Osteoblast (primary cell): ENCODE measurements at places on chromosomes 13 and 19. TPM values are rescaled to one million over a fixed set of nuclear protein-coding genes. Genes with fewer than 3 reads are reported as not detected.

DNA sequence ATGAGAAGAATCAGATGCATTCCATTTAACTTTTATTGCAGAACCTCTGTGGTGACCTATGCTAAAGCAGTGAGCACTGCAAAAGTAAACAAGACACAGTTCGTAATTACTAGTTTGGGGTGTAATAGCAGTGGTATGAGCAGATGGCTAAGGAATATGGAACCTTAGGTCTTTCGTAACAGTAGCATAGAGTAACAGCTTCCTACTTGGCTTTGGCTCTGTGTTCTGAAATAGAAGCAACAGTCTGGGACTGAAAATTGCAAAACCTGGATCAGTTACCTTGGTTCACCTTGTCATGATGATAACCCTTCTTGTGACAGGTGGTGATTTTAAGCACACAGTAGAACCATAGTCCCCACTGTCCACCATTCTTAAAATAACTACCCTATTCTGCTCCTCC lies 303.4 kb downstream of the GPC6 start:
- no peaks in the 10 kb centered on the region for H3K27me3 ChIP-seq
- no peaks in the 10 kb centered on the region for H3K36me3 ChIP-seq
- no peak for DNase-seq

- H3K4me1 ChIP-seq = no peaks in the 10 kb centered on the region
- H3K27ac ChIP-seq = no peak overlapping the region
- no peak overlapping the region for H3K4me3 ChIP-seq
- H3K36me3 ChIP-seq = no peaks in the 10 kb centered on the region
Measured at GRCh38 chr13:42379241-42379640, 107.3 kb downstream of the AKAP11 start.

GRCh38 chr19:4557971-4558941 lies 1.2 kb downstream of the SEMA6B start:
- no peaks in the 10 kb centered on the region for H3K4me1 ChIP-seq
- no peaks in the 10 kb centered on the region for H3K27me3 ChIP-seq
- H3K27ac ChIP-seq = no peak overlapping the region
- no peak overlapping the region for H3K4me3 ChIP-seq
- H3K36me3 ChIP-seq = no peaks in the 10 kb centered on the region

DNA sequence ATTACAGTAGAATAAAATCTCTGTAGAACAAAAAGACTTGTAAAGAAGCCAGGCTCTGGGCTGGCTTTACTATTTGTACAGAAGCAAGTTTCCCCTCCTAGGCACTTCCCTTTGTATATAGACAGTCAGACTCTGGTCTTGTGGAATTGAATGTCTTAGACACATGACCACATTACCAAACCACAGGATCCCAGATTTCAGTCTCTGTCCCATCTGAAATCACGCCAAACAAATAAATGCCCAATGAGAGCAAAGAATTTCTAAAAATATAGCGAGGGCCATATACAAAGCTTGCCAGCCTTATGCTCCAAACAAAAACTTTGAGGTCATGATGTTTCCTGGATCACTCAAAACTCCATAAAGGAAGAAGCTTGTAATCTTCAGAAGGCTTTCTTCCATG lies 23.9 kb downstream of the CCDC70 start:
- H3K36me3 ChIP-seq = no peaks in the 10 kb centered on the region
- H3K4me3 ChIP-seq = no peak overlapping the region
- peaks cover 4% of the 10 kb centered on the region for H3K27me3 ChIP-seq
- no peak overlapping the region for H3K27ac ChIP-seq
- DNase-seq = no peak
- H3K4me1 ChIP-seq = no peaks in the 10 kb centered on the region

DNA sequence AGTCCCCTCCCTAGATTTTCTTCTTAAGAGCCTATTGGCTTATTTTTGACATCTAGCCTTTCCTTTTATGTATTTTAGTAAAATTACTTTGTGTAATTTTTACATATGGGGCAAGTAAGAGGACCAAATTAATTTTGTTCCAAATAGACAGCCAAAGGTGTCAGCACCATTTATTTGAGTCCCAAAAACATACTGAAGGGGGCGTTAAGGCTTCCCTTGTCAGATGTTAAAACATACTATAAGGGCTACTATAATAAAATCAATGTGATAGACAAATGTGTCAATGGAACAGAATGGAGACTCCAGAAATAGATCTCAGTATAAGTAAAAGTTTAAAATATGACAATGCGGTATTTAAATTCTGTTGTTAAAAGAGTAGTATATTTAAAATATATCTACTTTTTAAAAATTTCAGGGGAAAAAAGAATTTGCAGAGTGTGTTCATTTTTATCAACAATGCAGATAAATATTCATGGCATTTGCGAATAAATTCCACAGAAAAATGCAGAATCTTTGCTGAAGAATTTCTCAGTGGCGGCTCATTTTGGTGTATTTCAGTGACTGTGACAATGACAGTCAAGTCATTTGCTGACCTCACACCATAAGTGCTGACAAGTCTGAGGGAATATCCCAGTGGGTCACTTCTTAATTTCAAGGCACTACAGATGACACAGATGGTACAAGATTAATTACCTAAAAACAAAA lies 133.7 kb downstream of the MTUS2 start:
- H3K4me1 ChIP-seq = no peaks in the 10 kb centered on the region
- no peak overlapping the region for H3K27ac ChIP-seq
- no peaks in the 10 kb centered on the region for H3K36me3 ChIP-seq
- H3K27me3 ChIP-seq = no peaks in the 10 kb centered on the region

- peak overlapping the region; percentile 87 for H3K4me3 ChIP-seq
- H3K4me1 ChIP-seq = peaks cover 17% of the 10 kb centered on the region
- peaks cover 7% of the 10 kb centered on the region for H3K36me3 ChIP-seq
- H3K27ac ChIP-seq = peak overlapping the region; percentile 80
Measured at GRCh38 chr19:56119582-56119978, 1.5 kb downstream of the ZNF787 start.

DNA sequence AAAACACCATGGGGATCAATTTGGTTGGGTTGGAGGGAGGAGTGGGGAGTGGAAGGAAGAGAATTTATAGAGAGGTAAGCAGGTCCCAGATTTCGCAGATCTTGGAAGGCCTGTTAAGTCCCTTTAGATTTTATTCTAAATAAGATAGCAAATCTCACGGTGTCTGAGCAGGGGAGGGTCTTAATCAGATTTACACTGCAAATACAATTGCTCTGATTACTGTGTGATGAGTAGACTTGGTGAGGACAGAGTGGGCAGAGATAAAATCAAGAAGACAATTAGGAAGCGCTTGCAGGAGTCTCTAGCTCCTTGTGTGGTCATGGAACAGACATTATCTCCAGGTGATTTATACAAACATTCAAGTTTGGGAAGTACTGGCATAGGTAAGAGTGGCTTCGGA lies 126.0 kb downstream of the GPC6 start:
- no peaks in the 10 kb centered on the region for H3K36me3 ChIP-seq
- H3K4me1 ChIP-seq = no peaks in the 10 kb centered on the region
- no peak overlapping the region for H3K4me3 ChIP-seq

- H3K27me3 ChIP-seq = no peaks in the 10 kb centered on the region
- H3K36me3 ChIP-seq = no peaks in the 10 kb centered on the region
- peaks cover 13% of the 10 kb centered on the region for H3K4me1 ChIP-seq
Measured at GRCh38 chr13:49690133-49690994, 922 bp downstream of the EBPL start.

Gene BABAM1
- 74.8 and 76.7 TPM in 2 replicates for total RNA-seq

Gene ATP4A
- not detected in 2 replicates for total RNA-seq

Gene ETV2
- 0.29 and 0.36 TPM in 2 replicates for total RNA-seq
